ENCODE measurements at places on chromosomes 13 and 19.
A peak's percentile ranks its signal among the peaks of the same experiment; 100 is the strongest.

DNA sequence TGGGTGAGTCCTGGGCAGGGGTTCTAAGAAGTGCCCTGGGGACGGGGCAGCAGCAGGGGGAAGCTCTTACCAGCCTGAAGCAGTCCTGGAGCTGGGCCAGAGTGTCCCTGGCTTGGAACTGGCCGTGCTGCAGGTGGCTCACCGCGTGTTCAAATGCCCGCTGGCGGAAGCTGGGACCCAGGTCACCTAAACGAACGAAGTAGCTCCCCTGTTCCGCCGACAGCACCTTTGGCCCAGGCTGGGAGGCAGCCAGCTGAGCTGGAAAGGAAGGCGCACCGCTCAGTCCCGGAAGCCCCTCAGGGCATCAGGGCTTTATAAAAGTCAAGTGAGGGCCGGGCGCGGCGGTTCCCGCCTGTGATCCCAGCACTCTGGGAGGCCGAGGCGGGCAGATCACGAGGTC, 9.6 kb downstream of the PLIN4 start:
- DNase-seq: no peak

GRCh38 chr19:4441994-4442818, 15.4 kb downstream of the UBXN6 start:
- no peak for DNase-seq

DNA sequence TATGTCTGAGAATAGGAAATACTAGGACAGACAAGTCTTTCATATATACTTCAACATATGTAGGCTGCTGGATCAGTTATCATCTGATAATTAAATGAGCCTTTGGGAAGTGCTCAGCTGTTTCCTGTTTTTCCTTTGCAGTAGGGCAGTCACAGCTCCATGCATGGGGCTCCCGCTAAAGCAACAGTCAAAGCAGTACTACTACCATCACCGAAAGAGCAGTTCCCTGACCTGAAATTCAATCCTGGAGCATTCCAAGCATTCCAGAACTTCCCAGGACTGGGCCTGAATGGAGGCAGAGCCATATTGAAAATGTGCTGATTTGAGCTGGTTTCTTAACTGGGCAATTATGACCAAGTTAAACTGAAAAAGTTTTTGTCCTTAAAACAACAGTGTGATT, 20.5 kb downstream of the MICU2 start:
- DNase-seq: no peak

- no peak for DNase-seq
Observed at GRCh38 chr19:38255383-38256014, 675 bp downstream of the PPP1R14A start.

- no peak for DNase-seq
Observed at GRCh38 chr19:50626795-50627194, 12.9 kb downstream of the SYT3 start.

- DNase-seq: no peak
Observed at GRCh38 chr19:18074192-18074591, 12.5 kb downstream of the IL12RB1 start.

DNA sequence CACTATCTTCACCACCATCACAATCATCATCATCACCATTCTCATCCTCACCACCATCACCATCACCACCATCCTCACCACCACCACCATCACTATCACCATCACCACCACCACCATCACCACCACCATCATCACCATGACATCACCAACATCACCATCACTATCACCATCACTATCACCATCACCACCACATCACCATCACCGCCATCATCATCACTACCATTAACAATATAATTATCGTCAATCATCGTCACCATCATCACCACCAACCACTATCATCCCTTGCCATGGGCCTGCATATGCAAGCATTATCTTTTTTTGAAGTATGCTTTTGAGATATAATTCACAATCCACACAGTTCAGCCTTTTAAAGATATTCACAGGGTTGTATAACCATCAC, 7.6 kb upstream of the PPP6R1 start:
- DNase-seq: no peak

GRCh38 chr19:5891938-5892771, 11.4 kb downstream of the NDUFA11 start:
- DNase-seq: no peak

- no peak for DNase-seq
Observed at GRCh38 chr19:56321989-56322440, 7.4 kb upstream of the ZSCAN5A start.

GRCh38 chr13:51222037-51222685, at the start of gene FAM124A:
Gene FAM124A (plus strand): TSS chr13:51222398. CDS start chr13:51222502, 104 bp downstream.
- peak; percentile 29 for DNase-seq

GRCh38 chr13:106099765-106100164, 435.7 kb downstream of the EFNB2 start:
- no peak for DNase-seq

DNA sequence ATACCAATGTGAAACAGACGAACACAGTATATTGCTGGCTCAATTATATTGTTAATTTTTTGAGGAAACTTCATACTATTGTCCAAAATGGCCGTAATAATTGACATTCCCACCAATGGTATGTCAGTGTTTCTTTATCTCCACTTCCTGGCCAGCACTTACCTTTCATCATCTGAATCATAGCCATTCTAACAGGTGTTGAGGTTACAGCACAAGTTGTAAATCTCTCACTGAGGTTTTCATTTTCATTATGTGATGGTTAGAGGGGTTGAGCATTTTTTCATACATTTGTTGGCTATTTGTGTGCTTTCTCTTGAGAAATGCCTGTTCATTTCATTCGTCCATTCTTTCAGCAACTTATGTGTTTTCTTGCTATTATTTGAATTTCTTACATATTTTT, 824.0 kb downstream of the UQCRFS1 start:
- DNase-seq: no peak

DNA sequence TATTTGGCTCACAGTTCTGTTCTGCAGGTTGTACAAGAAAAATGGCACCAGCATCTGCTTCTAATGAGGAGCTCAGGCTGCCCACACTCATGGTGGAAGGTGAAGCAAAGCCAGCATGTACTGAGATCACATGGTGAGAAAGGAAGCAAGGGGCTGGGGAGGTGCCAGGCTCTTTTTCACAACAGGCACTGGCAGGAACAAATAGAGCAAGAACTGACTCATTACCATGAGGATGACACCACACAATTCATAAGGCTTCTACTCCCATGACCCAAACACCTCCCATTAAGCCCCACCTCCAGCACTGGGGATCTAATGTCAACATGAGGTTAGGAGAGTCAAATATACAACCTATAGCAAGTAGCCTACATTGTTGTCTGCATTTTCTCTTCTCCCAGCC, 522.6 kb downstream of the RFC3 start:
- DNase-seq: no peak

GRCh38 chr13:48004201-48004600, 3.1 kb upstream of the SUCLA2 start:
- no peak for DNase-seq

- no peak for DNase-seq
Observed at GRCh38 chr19:3499738-3500428, 591 bp downstream of the DOHH start.

- no peak for DNase-seq
Observed at GRCh38 chr19:14407605-14408484, 11.3 kb downstream of the DDX39A start.

- DNase-seq: no peak
Observed at GRCh38 chr13:76822698-76823267, 63.4 kb downstream of the KCTD12 start.

DNA sequence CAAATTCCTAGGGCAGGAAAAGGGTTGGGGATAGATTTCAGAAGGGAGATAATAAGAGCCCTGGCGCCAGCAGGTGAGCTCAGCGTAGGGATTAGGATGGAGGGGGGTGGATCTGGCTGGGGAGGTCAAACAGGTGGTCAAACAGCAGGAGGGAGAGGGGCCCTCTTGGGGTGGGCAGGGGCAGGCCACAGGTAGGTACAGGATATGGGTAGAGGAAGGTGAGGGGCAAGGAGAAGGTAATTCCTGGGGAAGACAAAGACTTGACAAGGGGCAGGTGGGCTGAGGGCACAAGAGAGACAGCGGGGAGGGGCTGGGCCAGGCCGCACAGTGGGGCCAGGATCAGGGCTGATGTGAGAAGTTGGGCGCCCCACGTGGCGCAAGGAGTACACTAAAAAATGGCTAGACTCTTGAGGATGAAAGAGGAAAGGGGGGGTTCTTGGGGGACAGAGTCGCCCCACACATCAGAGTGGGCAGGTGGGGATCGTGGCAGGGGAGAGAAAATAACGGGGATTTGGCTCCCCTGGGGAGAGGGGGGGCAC, 713 bp downstream of the KRI1 start:
- peak; percentile 51 for DNase-seq

DNA sequence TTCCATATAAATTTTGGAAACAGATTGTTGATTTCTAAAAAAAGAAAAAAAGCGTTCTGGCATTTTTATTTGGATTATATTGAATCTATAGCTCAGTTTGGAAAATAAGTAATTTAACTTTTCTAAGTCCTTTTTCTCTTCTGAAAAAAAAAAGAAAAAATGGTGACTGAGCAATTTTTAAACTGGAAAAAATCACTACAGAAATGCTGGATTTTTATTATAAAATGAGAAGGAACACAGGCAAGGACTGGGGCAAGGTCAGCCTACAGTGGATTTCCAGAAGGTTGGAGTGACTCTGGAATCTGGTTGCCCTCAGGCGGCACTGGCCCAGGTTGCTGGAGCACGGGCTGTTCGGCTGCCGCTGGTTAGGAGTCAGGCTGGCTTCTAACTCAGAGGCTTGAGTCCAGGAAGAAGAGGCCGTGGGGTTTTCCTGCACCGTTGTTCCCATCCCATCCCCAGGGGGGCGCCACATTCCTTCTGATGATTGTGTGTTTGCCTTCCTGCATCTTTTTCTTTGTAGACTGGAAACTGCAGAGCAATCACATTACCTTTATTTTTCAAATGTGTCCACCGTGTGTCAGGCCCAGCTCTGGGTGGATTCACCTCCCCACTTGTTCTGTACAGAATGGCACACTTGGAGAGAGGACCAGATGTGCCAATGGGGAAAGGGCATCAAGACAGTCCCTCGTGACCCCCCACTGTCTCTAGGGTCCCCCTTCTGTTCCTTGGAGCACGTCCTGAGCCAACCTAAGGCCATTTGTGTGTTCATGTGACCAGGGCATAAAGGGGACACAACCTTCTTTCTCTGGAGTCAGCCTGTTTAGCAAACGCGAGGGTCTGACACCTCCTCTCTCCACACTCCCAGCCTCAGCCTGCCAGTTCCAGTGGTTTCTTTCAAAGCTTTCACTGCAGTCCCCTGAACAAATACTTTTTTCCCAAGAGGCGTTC, 44.5 kb upstream of the GTF3A start:
- DNase-seq: peak; percentile 35

GRCh38 chr19:23991170-23991569, 76.5 kb downstream of the ZNF726 start:
- DNase-seq: no peak

DNA sequence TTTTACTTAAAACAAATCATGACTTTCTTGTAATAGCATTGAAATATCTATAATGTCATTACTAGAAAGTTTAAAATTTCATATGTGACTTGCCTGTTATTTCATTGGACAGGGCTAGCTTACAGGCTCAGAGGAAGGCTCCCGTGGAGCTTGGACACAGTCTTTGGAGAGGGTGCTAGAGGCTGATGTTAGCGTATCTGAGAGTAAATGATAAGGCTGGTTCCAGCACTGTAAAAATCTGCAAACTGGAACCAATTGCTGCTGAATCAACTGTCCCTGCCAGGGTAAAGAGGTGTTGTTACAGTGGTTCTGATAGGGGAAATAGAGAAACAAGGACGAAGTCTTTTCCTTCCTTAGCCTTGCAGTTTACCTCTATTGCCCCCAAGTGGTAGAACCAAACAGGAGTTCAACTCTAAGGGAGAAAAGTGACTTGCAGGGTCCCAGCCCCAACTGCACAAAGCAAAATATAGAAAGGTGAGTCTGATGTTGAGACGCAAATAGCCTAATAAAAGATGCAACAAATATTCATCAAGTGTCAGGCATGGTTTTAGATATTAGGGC, 901.7 kb downstream of the DIAPH3 start:
- DNase-seq: no peak

GRCh38 chr13:41596190-41596589, 138.8 kb downstream of the RGCC start:
- DNase-seq: no peak

GRCh38 chr19:55519451-55520311, 17.3 kb downstream of the SBK2 start:
- DNase-seq: no peak

- no peak for DNase-seq
Observed at GRCh38 chr13:20424949-20425348, 100.7 kb downstream of the CRYL1 start.

DNA sequence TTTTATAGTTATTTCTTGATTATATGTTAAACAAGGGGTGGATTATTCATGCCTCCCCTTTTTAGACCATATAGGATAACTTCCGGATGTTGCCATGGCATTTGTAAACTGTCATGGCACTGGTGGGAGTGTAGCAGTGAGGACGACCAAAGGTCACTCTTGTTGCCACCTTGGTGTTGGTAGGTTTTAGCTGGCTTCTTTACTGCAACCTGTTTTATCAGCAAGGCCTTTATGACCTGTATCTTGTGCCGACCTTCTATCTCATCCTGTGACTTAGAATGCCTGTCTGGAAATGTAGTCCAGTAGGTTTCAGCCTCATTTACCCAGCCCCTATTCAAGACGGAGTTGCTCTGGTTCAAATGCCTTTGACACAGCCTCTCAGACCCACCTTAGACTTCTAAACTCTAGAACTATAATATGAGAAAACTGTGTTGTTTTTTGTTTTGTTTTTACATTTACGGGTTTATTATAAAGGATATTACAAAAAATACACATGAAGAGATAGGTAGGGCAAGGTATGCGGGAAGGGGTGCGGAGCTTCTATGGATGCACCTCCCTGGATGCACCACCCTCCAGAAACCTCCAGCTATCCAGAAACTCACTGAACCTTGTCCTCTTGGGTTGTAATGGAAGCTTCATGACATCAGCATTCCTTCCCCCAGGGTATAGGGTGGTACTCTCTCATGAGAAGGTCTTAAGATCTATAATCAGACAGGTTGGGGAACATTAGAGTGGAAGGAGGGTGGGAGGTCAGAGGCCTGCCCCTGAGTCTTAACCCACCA, 15.8 kb upstream of the SPRYD7 start:
- DNase-seq: no peak

GRCh38 chr19:10888421-10888866, 17.1 kb downstream of the CARM1 start:
- no peak for DNase-seq

DNA sequence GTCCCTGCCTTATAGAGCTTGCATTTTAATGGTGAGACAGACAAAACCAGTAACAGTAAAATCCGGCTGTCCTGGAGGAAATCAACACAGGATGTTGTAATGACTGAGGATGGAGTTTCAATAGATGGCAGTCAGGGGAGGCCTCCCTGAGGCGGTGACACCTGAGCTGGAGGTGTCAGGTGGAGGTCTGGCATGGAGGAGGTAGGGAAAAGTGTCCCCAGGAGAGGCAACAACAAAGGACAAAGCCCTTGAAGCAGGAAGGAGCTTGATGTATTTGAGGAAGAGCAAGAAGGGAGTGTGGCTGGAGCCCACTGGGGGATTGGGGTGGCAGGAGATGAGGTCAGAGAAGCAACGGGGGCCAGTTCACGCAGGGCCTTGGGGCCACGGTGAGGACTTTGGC, 7.8 kb downstream of the GRIN2D start:
- no peak for DNase-seq

- DNase-seq: no peak
Observed at GRCh38 chr19:38145623-38146022, 78.4 kb downstream of the DPF1 start.

GRCh38 chr19:19741184-19741583, 8.3 kb upstream of the ZNF14 start:
- DNase-seq: no peak

All from activated T-helper 2 cell treated with anti-CD3 and anti-CD28 coated beads, Interferon-gamma antibody, Interleukin-2, Interleukin-4, amounts not matched to agents 10 μg/mL and 5 μg/mL and 100 μg/mL, durations not matched to agents 14 hours and 24 hours and 36 hours (primary cell).